Stimulated activated CD4-positive, alpha-beta T cell treated with anti-CD3 and anti-CD28 coated beads, TNF-alpha, amount 100 ng/mL, for 4 hours (primary cell): ENCODE measurements at places on chromosomes 1 and 21.
A peak's percentile ranks its signal among the peaks of the same experiment; 100 is the strongest.

- DNase-seq = no peak
Measured at GRCh38 chr1:10360045-10360444, 38.8 kb upstream of the PGD start.

DNA sequence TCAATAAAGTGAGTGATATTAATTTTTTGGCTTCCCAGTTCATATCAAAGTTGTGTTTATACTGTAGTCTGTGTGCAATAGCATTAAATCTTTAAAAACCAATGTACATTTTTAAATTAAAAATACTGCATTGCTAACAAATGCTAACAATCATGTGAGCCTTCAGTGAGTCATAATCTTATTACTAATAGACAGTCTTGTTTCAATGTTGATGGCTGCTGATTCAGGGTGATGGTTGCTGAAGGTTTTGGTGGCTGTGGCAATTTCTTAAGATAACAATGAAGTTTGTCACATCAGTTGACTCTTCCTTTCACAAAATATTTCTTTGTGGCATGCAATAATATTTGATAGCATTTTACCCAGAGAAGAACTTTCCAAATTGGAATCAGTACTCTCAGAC lies 109.0 kb downstream of the ZMYM4 start:
- no peak for DNase-seq

GRCh38 chr21:40334159-40334558 lies 466.9 kb downstream of the PCP4 start:
- no peak for DNase-seq

DNA sequence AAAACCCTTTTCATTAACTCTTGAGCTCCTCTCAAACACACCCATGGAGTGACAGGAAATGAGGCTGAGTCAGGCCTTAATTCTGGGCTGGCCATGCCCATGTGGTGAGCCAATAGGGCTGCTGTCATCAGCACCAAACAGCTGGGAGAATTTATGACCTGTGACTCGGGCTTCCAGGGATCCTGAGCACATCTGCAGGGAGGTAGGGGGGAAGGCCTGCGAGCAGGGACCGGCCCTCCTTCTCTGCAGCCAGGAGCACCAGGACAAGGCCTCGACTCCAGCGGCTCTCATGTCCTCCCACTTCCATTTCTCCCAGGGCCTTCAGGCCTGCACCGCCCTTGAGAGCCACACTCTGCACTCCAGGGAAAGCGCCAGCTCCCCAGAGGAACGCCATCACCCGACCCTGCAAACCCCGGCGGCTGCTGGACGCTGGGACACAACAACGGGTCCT lies 14.6 kb downstream of the RIPK4 start:
- no peak for DNase-seq

DNA sequence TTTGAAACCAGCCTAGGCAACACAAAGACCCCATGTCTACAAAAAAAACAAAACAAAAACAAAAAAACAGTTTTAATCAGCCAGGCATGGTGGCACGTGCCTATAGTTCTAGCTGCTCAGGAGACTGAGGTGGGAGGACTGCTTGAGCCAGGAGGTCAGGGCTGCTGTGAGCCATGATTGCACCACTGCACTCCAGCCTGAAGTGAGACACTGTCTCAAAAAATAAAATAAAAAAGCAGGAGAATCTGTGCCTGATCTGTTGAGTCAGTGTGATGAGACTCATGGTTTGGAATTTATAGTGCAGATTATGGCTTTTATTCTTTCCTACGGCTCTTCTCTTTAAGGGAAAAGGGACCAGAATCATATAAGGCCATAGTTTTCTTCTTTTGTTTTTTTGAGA lies 16.5 kb downstream of the TRIT1 start:
- no peak for DNase-seq

DNA sequence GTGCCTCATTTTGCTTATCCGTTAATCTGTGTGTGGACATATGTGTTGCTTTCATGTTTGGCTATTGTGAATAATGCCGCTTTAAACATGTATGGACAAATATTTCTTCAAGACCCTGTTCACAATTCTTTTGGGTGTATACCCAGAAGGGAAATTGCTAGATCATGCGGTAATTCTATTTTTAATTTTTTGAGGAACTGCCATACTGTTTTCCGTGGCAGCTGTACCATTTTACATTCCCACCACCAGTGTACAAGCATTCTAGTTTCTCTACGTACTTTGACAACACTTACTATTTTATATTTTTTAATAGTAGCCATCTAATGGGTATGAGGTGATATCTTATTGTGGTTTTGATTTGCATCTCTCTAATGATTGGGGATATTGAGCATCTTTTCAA lies 7.1 kb upstream of the NID1 start:
- DNase-seq = no peak

DNA sequence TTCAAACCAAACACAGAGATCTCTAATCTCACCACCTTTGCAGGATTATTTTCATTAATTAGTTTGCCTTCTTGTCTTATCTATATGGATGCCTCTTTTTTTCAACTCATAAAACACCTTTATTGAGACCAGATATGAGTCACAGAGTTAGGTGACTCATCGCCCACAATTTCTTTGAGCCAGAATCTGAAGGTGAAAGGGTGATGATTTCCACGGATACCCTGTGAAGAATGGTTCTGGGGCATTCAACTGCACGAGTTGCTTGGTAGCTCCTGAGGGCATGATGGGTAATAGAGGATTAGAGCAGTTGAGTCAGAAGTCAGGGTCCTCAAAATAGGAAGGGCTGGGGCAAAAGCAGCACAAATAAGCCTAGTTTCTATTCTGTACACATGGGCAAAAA lies 128.2 kb downstream of the TBX19 start:
- peak; percentile 40 for DNase-seq
